CD4-positive, alpha-beta T cell treated with Interferon alpha-2 for 1 hour (primary cell): ENCODE measurements at places on chromosomes 13 and 19.

- DNase-seq = no peak
Observed at GRCh38 chr19:53388168-53388567, 6.8 kb upstream of the ZNF765 start.

GRCh38 chr13:40671956-40672764 lies 5.7 kb upstream of the FOXO1 start:
- DNase-seq = no peak

DNA sequence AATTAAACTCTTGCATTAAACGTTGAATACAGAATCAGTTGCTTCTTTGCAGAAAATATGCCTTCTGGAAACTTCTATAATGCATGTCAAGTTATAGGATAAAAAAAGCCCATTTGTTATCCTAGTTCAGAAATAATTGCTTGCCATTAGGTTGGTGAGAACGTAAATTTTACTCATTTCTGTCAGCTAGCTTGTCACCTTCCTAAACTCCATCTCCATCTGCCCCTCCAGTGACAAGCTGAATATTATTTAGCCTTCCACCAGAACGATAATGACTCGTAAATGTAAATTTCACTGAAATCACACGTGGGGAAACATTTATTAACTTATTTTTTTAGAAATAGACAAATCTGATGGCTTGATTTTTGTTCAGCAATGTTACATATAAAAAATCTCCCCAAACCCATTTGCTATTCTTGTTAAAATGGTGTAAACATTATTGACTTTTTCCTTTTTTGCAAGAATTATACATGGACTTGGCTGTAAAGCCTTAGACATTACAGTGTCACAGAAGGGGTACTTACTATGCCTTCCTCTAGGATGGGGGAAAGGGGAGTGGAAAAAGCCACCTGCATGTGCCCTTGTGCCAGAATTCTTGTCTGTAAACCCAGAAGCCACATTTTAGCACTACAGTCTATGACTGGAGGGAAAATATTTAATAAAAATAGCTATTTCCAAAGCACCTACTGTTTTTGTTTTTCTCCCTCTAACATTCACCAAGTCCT lies 326.8 kb downstream of the OXGR1 start:
- DNase-seq = no peak

GRCh38 chr19:16062789-16063188 lies 13.5 kb upstream of the TPM4 start:
- peak; percentile 78 for DNase-seq

DNA sequence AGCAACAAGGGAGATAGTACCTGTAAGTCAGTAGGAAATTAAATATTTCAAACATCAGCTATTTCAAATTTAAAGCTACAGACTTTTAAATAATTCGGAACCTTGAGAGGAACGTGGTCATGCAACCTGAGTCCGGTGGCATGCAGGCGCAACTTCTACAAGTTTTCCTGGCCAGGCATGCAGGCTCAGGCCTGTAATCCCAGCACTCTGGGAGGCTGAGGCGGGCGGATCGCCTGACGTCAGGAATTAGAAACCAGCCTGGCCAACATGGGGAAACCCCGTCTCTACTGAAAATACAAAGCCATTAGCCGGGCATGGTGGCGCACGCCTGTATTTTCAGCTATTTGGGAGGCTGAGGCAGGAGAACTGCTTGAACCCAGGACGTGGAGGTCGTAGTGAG lies 2.2 kb upstream of the ZNF701 start:
- no peak for DNase-seq

GRCh38 chr13:84821261-84821660 lies 939.0 kb upstream of the SLITRK1 start:
- no peak for DNase-seq

DNA sequence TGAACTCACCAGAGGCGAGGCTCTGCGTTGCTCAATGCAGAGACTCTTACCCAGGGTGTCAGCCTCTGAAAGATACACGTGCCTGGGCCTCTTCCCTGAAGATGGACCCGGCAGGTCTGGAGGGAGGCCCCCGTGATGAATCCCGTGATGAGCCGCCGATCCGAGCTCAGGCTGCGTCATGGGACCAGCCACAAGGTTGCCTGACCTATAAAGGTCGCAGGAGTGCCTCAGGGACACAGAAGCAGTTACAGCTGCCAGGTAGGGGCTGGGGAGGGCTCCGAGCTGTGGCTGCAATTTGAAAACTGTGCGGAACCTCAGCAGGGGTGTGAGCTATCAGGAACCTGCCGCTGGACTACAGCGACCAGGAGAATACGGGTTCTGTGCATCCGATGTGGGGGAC lies 10.5 kb upstream of the ATP11A start:
- DNase-seq = no peak

GRCh38 chr19:29651622-29652394 lies 13.5 kb upstream of the PLEKHF1 start:
- no peak for DNase-seq

- no peak for DNase-seq
Observed at GRCh38 chr13:95260031-95260525, 41.2 kb downstream of the ABCC4 start.

GRCh38 chr13:98746968-98747367 lies 5.5 kb downstream of the SLC15A1 start:
- no peak for DNase-seq

- DNase-seq = no peak
Observed at GRCh38 chr19:46213156-46213555, 16.4 kb upstream of the IGFL1 start.

DNA sequence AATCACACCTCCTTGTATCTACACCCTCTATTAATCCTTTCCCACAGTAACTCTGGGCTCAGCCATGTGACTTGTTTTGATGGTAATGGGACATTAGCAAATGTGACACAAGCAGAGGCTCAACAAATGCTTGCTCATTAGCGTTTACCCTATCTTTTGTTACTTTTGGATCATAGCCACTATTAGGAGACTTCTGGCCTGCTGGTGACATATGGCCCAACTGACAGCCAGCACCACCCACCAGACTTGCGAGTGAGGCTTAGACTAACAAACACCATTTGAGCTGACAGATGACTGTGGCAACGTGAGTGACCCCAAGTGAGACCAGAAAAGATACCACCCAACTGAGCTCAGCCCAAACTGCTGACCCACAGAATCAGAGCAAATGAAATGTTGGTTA lies 154.1 kb downstream of the OLFM4 start:
- DNase-seq = no peak

DNA sequence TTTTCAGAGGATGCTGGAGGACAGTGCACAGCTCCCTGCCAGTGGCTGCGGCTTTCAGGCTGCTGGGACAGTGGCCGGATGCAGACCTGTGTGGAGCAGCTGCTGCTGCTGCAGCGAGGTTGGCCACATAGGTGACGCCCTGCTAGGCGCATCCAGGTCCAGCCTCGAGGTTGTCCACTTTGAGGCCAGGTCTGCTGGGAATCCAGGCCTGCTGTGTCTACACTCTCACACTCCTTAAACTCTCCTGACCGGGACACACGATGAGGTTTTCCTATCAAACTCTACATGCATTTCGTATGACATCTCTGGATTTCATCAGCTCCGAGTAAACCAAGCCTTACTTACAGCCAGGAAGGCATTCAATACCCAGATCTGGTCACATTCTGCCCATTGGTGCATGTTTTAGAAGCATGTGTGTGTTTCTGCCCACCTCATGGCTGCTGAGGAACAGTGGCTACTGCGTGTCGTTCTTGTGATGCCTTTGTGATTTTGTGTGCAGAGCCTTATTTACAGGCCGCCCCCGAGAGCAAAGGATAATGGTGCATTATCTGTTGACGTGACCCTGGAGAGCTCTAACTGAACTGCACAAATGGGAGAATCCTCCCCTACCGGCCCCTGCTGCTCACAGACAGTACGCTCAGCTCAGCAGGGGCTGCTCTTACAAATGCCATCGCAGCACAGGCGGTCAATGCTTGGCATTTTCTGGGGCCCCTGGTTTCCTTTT lies 12.3 kb upstream of the MCF2L start:
- no peak for DNase-seq

DNA sequence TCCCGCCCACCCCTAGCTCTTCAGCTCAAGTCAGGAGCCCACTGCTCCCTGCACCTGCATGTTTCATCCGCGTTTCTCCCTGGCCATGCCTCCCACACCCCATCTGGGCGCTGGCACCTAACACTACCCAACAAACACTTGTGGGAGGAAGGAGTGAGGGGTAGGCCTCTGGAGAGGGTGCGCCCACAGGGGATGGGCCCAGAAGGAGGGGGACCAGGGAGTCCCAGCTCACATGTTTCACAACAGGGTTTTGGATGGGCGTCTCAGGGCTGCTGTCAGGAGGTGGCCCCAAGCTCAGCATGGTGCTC lies 12.1 kb upstream of the TMEM86B start:
- DNase-seq = no peak

GRCh38 chr19:4516939-4517300 lies 1.4 kb downstream of the PLIN4 start:
- no peak for DNase-seq

DNA sequence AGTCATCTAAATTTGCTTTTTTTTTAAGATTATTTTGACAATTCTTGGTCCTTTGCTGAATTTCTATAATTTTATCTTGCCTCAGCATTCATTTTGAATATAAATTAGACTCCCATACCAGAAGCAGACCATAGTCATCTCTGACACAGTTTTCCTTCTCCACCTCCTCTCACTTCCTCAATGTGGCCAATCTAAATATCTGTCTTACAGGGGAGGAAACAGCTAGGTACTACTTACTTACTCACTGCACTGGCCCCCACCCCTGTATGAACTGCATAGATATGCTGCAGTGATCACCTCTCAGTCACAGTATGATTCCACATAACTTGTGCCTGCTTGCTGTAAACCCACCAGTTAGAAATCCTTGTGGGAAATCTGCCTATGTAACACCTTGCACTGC lies 665.6 kb downstream of the FGF9 start:
- no peak for DNase-seq

DNA sequence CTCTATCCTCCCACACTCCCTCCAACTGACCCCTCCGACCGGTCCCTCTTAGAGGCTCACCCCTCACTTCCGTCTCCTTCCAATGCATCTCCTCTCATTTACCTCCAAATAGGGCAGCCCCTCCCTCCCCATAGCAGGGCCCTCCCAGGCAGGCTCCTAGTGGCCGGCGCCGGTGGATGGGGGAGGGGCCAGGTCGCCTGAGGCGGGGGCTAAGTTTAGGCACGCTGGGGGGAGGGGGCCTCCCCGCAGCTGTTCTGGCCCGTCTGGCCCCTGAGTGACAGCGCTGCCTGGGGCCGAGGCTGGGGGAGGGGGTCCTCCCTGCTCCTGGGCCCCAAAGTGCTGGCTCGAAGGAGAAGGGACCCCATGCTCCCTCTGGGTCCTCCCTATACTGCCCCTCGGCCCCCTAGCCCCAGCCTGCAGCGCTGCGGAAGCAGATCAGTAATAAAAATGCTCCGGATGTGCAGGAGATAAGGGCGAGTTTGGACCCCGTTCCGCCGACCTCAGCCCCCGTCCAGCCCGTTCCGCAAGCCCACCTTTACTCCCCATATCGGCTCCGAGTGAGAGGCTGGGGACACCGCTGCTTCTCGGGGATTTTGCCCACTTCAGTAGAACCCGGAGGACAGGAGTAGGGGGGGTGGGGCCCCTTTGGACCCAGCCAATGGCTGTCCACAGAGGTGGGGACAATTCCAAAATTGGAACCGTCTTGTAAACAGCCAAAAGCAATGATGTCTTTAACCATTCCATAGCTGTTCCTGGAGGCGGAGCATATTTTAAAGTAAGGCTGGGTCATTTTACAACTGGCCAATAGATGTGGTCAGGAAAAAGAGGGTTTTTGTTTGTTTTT lies 4.0 kb downstream of the RTN2 start:
- no peak for DNase-seq

DNA sequence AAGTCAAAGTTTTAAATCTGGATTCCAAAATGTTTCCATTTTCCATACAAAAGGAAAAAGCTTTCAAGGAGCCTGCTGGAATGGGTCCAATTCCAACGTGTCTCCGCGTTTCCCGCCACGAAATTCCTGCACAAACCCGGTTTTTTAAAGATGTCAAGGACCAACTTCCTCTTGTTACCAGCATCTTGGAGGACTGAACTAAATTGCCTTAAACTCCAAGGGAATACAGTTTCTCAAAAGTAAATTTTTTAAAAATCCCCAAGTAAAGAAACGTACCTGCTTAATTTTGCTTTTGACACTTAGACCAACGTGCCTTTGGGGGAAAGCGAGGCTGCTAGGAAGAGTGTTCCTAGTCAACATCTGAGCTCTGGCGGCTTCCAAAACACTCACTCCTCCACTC lies 12.3 kb upstream of the SOX1 start:
- no peak for DNase-seq

DNA sequence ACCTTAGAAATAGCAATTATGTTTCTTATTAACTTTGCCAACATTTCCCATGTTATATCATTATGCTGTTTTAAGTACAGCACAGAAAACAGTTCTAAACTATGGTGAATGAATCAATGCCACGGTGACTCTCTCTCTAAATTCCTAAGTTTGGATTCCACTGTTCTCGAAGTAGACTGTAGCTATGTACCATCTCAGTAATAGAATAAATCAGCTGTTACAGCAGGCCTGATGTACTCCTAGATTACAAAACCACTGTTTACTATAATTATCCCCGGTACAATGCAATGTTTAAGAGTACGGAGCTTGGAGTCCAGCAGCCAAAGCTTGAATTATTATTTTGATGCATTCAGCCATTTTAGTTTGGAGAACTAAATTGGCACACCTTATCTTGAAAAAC lies 476.3 kb upstream of the SLITRK1 start:
- no peak for DNase-seq

DNA sequence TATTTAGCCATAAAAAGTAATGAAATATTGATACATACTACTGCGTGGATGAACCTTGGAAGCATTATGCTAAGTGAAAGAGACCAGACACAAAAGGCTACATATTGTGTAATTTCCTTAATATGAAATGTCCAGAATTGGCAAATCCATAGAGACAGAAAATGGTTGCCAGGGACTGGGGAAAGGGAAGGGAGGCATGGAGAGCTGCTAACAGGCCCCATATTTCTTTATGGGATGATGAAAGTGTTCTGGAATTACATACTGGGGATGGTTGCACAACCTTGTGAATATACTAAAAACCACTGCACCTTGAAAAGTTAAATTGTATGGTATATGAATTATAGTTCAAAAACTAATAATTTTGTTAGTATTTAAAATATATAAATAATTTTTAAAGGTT lies 3.6 kb downstream of the IFT88 start:
- DNase-seq = no peak
